Tibial nerve (tissue), 4 donors: ENCODE measurements at places on chromosomes 6 and 20. TPM values are rescaled to one million over a fixed set of nuclear protein-coding genes. Genes with fewer than 3 reads are reported as not detected.

The GSTA2 gene
- not detected for total RNA-seq

The C2 gene
- 5.9 TPM for total RNA-seq

The TCF21 gene
- 0.84 TPM for total RNA-seq

The RIMS4 gene
- 0.60 TPM for total RNA-seq

The WFDC5 gene
- not detected for total RNA-seq

The SLC17A4 gene
- total RNA-seq = not detected

The LZTS3 gene
- 10.9 TPM for total RNA-seq

The SYTL3 gene
- 1.3 TPM for total RNA-seq

The VARS2 gene
- 24.0 TPM for total RNA-seq

The UNC93A gene
- not detected for total RNA-seq

The MAN1A1 gene
- 188 TPM for total RNA-seq

The SAMD10 gene
- 1.3 TPM for total RNA-seq

The BTN1A1 gene
- not detected for total RNA-seq

The C4B gene
- total RNA-seq = 420 TPM

The KCNQ2 gene
- not detected for total RNA-seq

The ROS1 gene
- not detected for total RNA-seq

The FAM110A gene
- 2.8 TPM for total RNA-seq

The BCAS1 gene
- total RNA-seq = 44.3 TPM

The KHDC1L gene
- not detected for total RNA-seq

The BEND6 gene
- 2.3 TPM for total RNA-seq

The KHDRBS2 gene
- not detected for total RNA-seq

The HCRTR2 gene
- not detected for total RNA-seq

The PPIL6 gene
- 16.5 TPM for total RNA-seq

The CD40 gene
- total RNA-seq = 18.4 TPM

The FAXC gene
- 0.87 TPM for total RNA-seq

The AKAP7 gene
- total RNA-seq = 13.5 TPM

The MROH8 gene
- 2.6 TPM for total RNA-seq

The HCK gene
- 12.6 TPM for total RNA-seq

The ELMO2 gene
- total RNA-seq = 69.3 TPM

The CPNE1 gene
- 151 TPM for total RNA-seq

The SNAI1 gene
- total RNA-seq = 7.5 TPM

The PBOV1 gene
- total RNA-seq = not detected

The HTR1E gene
- total RNA-seq = not detected

The OOEP gene
- not detected for total RNA-seq

The MLN gene
- total RNA-seq = not detected

The SLC35D3 gene
- not detected for total RNA-seq

The POM121L2 gene
- total RNA-seq = not detected

The MATN4 gene
- total RNA-seq = not detected

The SRPK1 gene
- 42.7 TPM for total RNA-seq

The RHAG gene
- total RNA-seq = 2.6 TPM

The CST5 gene
- not detected for total RNA-seq

The PAX1 gene
- not detected for total RNA-seq

The NFATC2 gene
- 7.8 TPM for total RNA-seq

The FABP7 gene
- not detected for total RNA-seq

The ZNF341 gene
- total RNA-seq = 4.8 TPM

The TFAP2C gene
- 0.20 TPM for total RNA-seq

The GLP1R gene
- 0.20 TPM for total RNA-seq

The RMND1 gene
- 26.7 TPM for total RNA-seq

The METTL24 gene
- total RNA-seq = 0.63 TPM

The GPR6 gene
- total RNA-seq = not detected

The TRAPPC3L gene
- total RNA-seq = not detected

The PEX3 gene
- 9.0 TPM for total RNA-seq

The ERVFRD-1 gene
- 0.42 TPM for total RNA-seq

The ITPA gene
- 43.9 TPM for total RNA-seq

The NOX3 gene
- total RNA-seq = not detected
